ENCODE measurements at places on chromosomes 7 and 10. TPM values are rescaled to one million over a fixed set of nuclear protein-coding genes. Genes with fewer than 3 reads are reported as not detected.

GRCh38 chr10:125016611-125017202, 74.8 kb downstream of the ZRANB1 start:
- H3K27me3 ChIP-seq = no peaks in the 10 kb centered on the region
- H3K4me1 ChIP-seq = peaks cover 3% of the 10 kb centered on the region
- no peak overlapping the region for H3K4me3 ChIP-seq
- no peak for DNase-seq
- H3K36me3 ChIP-seq = peaks cover 29% of the 10 kb centered on the region

DNA sequence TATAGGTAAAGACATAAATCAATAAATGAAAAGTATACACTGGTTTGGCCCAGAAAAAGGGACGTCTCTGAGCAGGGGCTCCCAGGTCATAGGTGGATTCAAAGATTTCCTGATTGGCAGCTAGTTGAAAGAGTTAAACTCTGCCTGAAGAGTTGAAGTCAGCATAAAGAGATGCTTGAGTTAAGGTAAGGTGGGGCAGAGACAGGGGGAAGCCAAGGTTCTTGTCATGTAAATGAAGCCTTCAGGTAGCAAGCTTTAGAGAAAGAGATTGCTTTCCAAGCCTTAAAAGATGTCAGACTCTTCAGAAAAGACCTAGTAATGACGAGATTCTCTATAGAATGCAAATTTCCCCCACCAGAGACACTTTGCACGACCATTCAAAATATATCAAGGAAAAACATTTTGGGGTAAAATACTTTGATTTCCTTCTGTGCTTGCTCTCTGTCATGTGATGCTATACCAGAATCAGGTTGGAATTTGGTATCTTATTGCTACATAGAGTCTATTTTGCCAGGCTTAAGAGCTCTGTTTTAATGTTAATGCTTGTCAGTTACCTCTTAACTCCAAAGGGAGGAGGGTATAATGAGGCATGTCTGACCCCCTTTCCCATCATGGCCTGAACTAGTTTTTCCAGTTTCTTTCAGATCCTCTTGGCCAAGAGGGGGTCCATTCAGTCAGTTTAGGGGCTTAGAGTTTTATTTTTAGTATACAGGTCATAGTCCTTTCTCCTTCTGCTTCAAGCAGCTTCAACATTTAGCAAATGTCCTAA, 429.6 kb downstream of the ADRA2A start:
- H3K27ac ChIP-seq = no peak overlapping the region
- no peak for DNase-seq
- no peaks in the 10 kb centered on the region for H3K27me3 ChIP-seq
- H3K4me1 ChIP-seq = no peaks in the 10 kb centered on the region
- no peak overlapping the region for H3K4me3 ChIP-seq

DNA sequence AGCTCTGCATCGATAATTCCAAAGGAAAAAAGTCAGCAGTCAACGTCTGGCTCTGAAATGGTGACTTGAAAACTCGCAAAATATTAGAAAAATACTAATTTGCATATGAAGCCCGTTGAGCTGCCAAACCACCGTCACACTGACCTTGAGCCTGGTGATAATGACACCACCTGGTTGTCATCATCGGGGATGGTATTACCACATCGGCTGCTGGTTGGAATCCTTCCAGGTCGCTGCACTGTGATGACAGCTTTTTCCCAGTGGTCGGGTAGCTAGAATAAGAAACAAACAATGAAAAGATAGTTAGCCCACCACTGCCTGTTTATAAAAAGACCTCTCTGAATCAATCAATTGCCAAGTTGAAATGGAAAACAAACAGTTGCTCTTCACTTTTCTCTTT, 41.6 kb downstream of the LAMB1 start:
- H3K27me3 ChIP-seq = no peaks in the 10 kb centered on the region

- no peak overlapping the region for H3K27ac ChIP-seq
- no peaks in the 10 kb centered on the region for H3K4me1 ChIP-seq
- H3K36me3 ChIP-seq = no peaks in the 10 kb centered on the region
- no peaks in the 10 kb centered on the region for H3K27me3 ChIP-seq
- no peak for DNase-seq
- H3K4me3 ChIP-seq = no peak overlapping the region
These were observed 115.0 kb downstream of the DNAJB9 start for GRCh38 chr7:108684629-108685028.

GRCh38 chr10:93299606-93300287, 182.4 kb downstream of the MYOF start:
- H3K27me3 ChIP-seq = no peaks in the 10 kb centered on the region
- peak overlapping the region; percentile 16 for H3K4me3 ChIP-seq
- peaks cover 4% of the 10 kb centered on the region for H3K36me3 ChIP-seq
- H3K27ac ChIP-seq = peak overlapping the region; percentile 66

- no peak for DNase-seq
- no peaks in the 10 kb centered on the region for H3K36me3 ChIP-seq
- H3K4me3 ChIP-seq = no peak overlapping the region
- H3K27me3 ChIP-seq = no peaks in the 10 kb centered on the region
- peaks cover 7% of the 10 kb centered on the region for H3K4me1 ChIP-seq
These were observed 54.2 kb downstream of the MET start for GRCh38 chr7:116726149-116726548.

DNA sequence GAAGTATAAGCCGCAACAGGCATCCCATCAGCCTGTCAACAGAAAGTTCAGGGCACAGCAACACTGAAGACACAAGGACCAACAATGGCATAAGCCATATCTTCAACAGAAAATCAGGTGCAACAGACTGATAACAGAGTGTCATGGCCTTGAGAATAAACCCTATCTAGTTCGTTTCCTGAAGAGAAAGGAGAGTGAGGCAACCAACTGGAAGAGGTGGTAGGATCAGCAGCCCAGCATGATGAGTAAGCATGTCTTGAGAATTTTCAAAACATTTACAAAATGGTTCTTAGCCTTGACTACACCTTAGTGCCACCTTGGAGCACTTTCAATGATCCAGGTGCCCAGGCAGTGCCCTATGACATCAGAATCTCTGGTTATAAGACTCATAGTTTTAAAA, 290.2 kb upstream of the SEMA3C start:
- peak; percentile 8 for DNase-seq
- no peaks in the 10 kb centered on the region for H3K27me3 ChIP-seq
- H3K4me3 ChIP-seq = no peak overlapping the region
- H3K36me3 ChIP-seq = no peaks in the 10 kb centered on the region

DNA sequence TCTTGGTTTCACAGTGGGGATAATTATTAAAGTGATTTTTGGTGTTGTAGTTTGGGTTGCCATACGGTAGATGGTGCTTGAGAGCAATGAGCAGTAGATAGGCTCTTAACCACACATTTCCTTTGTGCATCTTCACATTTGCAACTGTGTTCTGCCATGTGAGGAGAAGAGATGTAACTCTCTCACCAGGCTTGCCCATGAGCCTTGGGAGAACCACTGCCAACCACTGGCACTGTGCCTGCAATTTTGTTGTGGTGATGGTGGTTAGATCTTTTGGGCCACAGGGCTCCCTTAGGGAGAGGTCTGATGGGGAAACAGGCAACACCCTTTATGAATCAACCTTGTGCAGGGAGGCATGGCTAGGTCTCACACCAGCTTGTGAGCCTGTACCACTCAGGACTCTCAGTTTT, 204.3 kb downstream of the CCDC7 start:
- H3K36me3 ChIP-seq = no peaks in the 10 kb centered on the region
- H3K27me3 ChIP-seq = peaks cover 4% of the 10 kb centered on the region
- no peak for DNase-seq
- no peak overlapping the region for H3K27ac ChIP-seq
- H3K4me3 ChIP-seq = no peak overlapping the region

DNA sequence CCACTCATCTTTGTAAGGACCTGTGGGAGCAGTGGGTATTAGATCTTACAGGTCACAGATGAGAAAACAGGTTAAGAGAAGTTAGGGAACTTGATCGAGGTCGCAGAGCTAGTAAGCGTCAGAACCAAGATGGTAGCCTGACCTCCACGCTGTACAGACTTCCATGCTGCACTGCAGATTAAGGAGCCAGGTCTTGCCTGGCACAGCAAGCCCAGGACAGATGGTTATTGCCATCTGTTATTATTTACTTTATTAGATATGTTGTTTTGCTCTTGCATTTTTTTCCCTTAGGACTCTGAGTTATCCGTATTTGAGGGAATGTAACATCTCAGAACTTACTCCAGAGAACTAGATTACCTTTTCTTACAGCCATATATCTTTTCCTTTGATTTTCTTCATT, 147.2 kb downstream of the NSUN6 start:
- H3K36me3 ChIP-seq = no peaks in the 10 kb centered on the region
- H3K27me3 ChIP-seq = no peaks in the 10 kb centered on the region
- H3K4me3 ChIP-seq = no peak overlapping the region
- DNase-seq = no peak

HNRNPA2B1 gene
- total RNA-seq = 49.3 TPM

GHRHR gene
- total RNA-seq = not detected

HBP1 gene
- 70.0 TPM for total RNA-seq
